ENCODE measurements at places on chromosomes 3 and 15.

GRCh38 chr15:92670621-92671020, 15.0 kb upstream of the FAM174B start:
- H3K36me3 ChIP-seq, result no peaks in the 10 kb centered on the region
- H3K4me1 ChIP-seq, result peaks cover 18% of the 10 kb centered on the region
- DNase-seq, result no peak
- H3K27me3 ChIP-seq, result no peaks in the 10 kb centered on the region
- H3K4me3 ChIP-seq, result no peak overlapping the region

- H3K27ac ChIP-seq, result peak overlapping the region; percentile 65
- H3K4me1 ChIP-seq, result no peaks in the 10 kb centered on the region
- DNase-seq, result peak; percentile 66
- peaks cover 9% of the 10 kb centered on the region for H3K27me3 ChIP-seq
Measured at GRCh38 chr15:81001152-81002008, 657 bp downstream of the TLNRD1 start.

DNA sequence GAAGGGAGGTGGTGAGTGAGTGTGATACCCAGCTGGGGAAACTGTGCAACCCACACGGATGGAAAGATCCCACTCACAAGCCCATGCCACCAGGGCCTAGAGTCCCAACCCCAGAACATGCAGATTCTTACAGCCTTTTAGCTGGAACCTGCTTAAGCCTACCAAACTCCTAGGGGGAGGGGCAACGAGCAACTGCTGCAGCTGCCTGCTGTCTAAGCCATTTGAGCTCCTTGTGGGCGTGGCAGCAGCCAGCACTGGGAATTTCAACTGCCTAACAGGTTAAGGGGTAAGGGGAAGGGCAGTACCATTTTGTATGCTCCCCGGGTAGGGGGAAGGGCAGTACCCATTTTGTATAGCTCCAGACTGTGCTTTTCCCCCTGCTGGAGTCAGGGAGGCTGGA, 673.2 kb upstream of the BCHE start:
- no peaks in the 10 kb centered on the region for H3K36me3 ChIP-seq
- no peaks in the 10 kb centered on the region for H3K27me3 ChIP-seq
- no peak for DNase-seq
- no peaks in the 10 kb centered on the region for H3K4me1 ChIP-seq

DNA sequence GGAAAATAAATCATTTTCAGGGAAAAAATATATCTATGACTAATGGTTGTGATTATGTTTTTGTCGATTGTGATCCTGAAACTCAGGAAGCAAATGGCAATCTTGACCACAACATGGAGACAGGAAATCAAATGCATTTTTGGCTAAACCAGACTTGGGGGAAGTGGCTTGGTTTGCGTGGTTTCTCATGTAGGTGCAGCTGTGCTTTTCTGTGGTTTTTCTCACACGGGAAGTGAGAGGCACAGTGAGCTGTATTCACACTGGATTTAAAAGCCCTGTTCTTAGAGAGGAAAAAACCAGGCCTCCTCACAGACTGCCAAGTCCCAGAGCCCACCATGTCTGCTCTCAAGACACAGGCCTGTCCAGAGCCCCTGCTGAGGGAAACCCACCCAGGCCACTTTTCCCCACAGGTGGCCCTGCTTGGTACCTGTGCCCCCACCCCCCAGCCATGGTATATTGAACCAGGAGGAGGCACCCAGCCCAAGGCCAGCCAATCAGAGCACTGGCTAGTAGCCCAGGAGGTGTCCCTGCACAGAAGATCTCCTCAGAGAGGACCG, 46.1 kb downstream of the BTD start:
- no peaks in the 10 kb centered on the region for H3K27me3 ChIP-seq
- no peaks in the 10 kb centered on the region for H3K36me3 ChIP-seq
- no peaks in the 10 kb centered on the region for H3K4me1 ChIP-seq
- H3K4me3 ChIP-seq, result no peak overlapping the region
- no peak overlapping the region for H3K27ac ChIP-seq

DNA sequence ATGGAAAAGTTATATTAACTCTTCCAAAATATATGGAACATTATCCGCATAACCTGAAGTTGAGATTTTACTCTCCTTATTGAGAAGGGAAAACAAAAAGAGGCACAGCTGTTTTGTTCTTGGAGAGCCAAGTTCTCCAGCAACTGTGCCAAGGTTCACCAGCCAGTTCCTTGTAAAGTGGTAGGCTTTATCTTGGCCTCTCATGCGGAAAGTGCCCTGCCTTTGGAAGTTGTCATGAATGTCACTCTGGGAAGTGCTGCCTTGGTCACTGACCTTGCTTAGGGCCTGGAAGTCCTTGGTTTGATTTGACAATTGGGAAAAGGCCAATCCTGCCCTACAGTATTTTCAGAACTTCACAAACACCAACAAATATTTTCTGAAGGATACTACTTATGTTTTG, 44.2 kb upstream of the THRB start:
- no peaks in the 10 kb centered on the region for H3K36me3 ChIP-seq
- peaks cover 28% of the 10 kb centered on the region for H3K4me1 ChIP-seq
- H3K27me3 ChIP-seq, result no peaks in the 10 kb centered on the region
- no peak overlapping the region for H3K4me3 ChIP-seq
- H3K27ac ChIP-seq, result peak overlapping the region; percentile 71

- DNase-seq, result no peak
- H3K4me3 ChIP-seq, result no peak overlapping the region
- no peaks in the 10 kb centered on the region for H3K36me3 ChIP-seq
- no peaks in the 10 kb centered on the region for H3K4me1 ChIP-seq
- no peak overlapping the region for H3K27ac ChIP-seq
- no peaks in the 10 kb centered on the region for H3K27me3 ChIP-seq
Measured at GRCh38 chr3:103082501-103082900, 647.7 kb downstream of the ZPLD1 start.

DNA sequence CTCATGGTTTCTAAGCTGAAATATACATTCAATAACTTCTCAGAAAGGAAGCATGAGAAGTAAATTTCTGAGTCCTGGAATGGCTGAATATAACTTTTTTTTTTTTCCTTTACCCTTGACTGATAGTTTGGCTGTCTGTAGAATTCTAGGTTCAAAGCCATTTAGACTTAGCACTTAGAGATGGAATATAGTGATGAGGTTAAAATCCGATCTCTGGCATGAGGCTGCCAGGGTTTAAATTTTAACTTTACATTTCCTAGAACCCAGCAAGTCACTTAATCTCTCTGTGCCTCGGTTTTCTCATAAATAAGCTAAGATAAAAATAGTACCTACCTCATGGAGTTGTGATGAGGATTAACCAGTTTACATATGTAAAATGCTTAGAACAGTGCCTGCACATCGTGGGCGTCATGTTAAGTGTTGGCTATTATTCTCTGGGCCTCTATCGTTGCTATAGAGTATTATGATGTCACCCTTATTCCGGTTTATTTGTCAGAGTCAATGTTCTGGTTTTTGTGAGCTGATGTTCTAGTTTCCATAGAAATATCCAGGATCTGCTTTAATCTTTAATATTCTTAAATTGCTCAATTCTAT, 199.8 kb upstream of the TLE3 start:
- no peak overlapping the region for H3K4me3 ChIP-seq
- H3K36me3 ChIP-seq, result no peaks in the 10 kb centered on the region
- H3K27ac ChIP-seq, result no peak overlapping the region
- H3K27me3 ChIP-seq, result peaks cover 47% of the 10 kb centered on the region
- no peaks in the 10 kb centered on the region for H3K4me1 ChIP-seq
- DNase-seq, result no peak

DNA sequence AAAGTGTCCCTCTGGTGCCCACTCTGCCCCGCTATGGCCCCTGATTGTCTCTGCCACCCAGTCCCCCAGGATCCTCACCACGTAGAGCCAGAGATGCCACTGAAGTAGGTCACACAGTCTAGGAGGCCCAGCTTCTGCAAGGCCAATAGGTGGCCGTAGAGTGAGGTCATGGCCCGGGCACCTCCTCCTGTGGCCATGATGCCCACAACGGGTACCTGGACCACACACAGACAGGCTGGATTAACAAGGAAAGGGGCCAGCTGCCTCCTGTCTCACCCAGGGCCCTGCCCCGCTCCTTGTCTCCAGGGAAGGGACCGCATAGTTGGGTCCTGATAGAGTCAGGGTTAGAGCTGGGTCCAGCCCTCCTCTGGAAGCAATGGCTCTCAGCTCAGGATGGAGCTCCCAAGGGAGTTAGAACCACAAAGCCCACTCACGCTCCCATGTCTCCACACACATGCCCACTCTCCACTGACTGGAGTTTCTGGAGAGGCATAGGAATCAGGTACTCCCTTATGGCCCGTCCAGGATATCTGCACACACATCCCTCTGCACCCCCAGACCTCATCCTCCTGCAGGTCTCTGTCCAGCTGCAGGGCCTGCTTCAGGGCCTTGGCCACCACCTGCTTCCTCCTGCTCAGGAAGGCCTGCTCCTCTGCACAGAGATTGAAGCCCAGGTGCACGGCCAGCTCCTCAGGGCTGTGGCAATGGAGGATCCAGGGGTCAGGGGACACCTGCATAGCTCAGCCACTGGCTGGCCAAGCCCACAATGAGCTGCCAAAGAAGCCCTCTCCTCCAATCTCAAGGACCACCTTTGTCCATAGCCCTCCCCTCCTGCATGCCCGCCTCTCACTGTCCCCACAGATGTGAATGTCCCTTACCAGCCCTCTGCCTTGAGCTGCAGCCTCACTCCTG, 13.2 kb downstream of the PLA2G4D start:
- no peak overlapping the region for H3K4me3 ChIP-seq
- DNase-seq, result no peak
- H3K27ac ChIP-seq, result no peak overlapping the region
- no peaks in the 10 kb centered on the region for H3K4me1 ChIP-seq
- no peaks in the 10 kb centered on the region for H3K27me3 ChIP-seq
- H3K36me3 ChIP-seq, result no peaks in the 10 kb centered on the region

GRCh38 chr3:160065786-160066185, 77.2 kb downstream of the IL12A start:
- H3K27ac ChIP-seq, result no peak overlapping the region
- no peak overlapping the region for H3K4me3 ChIP-seq
- no peaks in the 10 kb centered on the region for H3K36me3 ChIP-seq

DNA sequence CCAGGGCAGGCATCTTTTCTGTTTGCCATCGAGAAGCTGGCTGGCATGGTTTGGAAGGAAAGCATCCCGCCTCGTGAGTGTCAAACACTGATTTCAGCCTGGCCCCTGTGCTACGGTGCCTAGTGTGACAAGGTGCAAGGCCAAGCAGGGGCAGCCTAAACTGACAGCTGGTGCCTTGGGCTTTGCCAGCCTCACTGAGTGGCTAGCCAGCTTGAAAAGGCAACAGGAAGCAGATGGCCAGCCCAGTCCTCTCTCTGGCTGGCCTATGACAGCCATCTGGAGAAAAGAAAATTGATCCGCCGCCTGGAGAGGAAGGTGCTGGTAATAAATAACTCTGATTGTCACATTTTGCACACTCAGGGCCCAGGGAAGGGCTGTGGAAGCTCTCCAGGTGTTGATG, 52.2 kb downstream of the C3orf85 start:
- DNase-seq, result no peak
- H3K36me3 ChIP-seq, result no peaks in the 10 kb centered on the region
- H3K4me3 ChIP-seq, result no peak overlapping the region
- no peaks in the 10 kb centered on the region for H3K27me3 ChIP-seq

DNA sequence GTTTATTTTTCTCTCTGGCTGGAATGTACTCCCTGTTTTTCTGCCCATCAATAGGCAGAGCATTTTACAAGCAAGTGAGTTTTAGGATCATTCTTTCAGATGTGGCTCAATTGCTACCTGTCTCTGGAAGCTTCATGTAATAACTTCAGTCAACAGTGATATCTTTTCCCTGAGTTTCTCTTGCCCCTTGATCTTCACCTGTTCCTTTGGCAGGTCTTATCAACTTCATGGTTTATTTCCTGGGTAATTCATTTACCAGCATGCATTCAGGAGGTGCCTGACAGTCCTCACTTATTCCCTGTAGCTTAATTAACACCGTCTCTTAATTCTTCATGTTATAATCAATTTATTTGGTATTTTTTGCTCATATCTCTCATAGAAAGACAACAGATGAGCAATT, 184.8 kb upstream of the CTDSPL start:
- H3K27me3 ChIP-seq, result no peaks in the 10 kb centered on the region
- DNase-seq, result no peak
- H3K4me1 ChIP-seq, result peaks cover 16% of the 10 kb centered on the region

GRCh38 chr3:181711325-181712135, at the start of gene SOX2:
SOX2 (plus strand) TSS chr3:181711925; CDS start chr3:181712361, 436 bp downstream.
- no peaks in the 10 kb centered on the region for H3K4me1 ChIP-seq
- H3K4me3 ChIP-seq, result peak within 1 kb of the TSS; percentile 30
- peak; percentile 86 for DNase-seq
- peaks cover 98% of the 10 kb centered on the region for H3K27me3 ChIP-seq
- H3K27ac ChIP-seq, result no peak within 1 kb of the TSS

DNA sequence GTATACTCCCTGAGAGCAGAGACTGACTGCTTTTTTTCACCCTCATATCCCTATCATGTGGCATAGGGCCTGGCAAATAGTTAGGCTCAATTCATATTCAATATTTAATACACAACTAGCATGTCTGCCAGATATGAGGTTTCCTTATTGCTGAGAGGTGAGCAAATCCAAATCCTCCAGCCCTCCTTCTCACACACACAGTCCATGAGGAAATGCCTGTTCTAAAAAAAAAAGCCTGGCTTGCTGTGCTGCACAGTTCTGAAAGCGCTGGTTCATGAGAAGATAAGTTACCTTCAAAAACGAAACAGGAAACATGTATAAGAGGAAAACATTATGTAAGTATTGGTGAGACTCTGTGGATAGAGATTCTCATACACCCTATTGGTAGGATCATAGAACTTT, 15.5 kb upstream of the ACAP2 start:
- no peak overlapping the region for H3K4me3 ChIP-seq
- no peak overlapping the region for H3K27ac ChIP-seq
- no peaks in the 10 kb centered on the region for H3K36me3 ChIP-seq
- peak; percentile 75 for DNase-seq
- H3K4me1 ChIP-seq, result peaks cover 19% of the 10 kb centered on the region
- H3K27me3 ChIP-seq, result no peaks in the 10 kb centered on the region

GRCh38 chr3:60514866-60515265, 736.4 kb downstream of the FHIT start:
- DNase-seq, result no peak
- H3K4me3 ChIP-seq, result no peak overlapping the region
- H3K27ac ChIP-seq, result no peak overlapping the region
- H3K4me1 ChIP-seq, result no peaks in the 10 kb centered on the region

DNA sequence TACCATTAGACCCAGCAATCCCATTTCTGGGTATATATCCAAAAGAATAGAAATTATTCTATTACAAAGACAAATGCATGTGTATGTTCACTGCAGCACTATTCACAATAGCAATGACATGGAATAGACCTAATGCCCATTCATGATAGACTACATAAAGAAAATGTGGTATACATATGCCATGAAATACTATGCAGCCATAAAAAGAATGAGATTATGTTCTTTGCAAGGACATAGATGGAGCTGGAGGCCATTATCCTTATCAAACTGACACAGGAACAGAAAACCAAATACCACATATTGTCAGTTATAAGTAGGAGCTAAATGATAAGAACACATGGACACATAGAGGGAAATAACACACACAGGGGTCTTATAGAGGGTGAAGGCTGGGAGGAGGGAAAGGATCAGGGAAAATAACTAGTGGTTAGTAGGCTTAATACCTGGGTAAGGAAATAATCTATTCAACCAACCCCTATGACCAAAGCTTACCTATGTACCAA, 366.8 kb downstream of the EDEM1 start:
- H3K4me1 ChIP-seq, result no peaks in the 10 kb centered on the region
- no peak for DNase-seq
- no peak overlapping the region for H3K27ac ChIP-seq
- no peaks in the 10 kb centered on the region for H3K36me3 ChIP-seq

Measured in cardiac muscle cell (in vitro differentiated cells and primary cell).